ENCODE measurements at places on chromosomes 3 and 15.

DNA sequence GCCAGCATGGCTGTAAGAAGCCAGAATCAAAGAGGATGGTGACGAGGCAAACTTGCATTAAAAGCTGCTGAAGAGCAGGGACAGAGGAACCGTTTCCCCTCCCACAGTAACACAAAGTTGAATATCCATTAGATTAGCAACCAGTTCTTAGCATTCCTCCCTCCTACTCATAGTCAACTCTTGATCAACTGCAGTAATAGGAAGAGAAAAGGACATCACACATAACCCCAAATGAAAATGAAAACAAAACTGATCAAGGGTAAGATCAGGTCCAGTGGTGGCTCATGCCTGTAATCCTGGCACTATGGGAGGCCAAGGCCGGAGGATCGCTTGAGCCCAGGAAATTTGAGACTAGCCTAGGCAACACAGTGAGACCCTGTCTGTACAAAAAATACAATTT is 165.2 kb downstream of the GREM1 start:
- no peaks in the 10 kb centered on the region for H3K36me3 ChIP-seq
- no peaks in the 10 kb centered on the region for H3K4me1 ChIP-seq
- H3K27ac ChIP-seq, result no peak overlapping the region
- H3K27me3 ChIP-seq, result no peaks in the 10 kb centered on the region
- DNase-seq, result no peak

- no peak overlapping the region for H3K27ac ChIP-seq
- H3K27me3 ChIP-seq, result no peaks in the 10 kb centered on the region
- H3K4me1 ChIP-seq, result peaks cover 34% of the 10 kb centered on the region
- no peak for DNase-seq
These were observed 77.2 kb upstream of the ACKR4 start for GRCh38 chr3:132519914-132520313.

DNA sequence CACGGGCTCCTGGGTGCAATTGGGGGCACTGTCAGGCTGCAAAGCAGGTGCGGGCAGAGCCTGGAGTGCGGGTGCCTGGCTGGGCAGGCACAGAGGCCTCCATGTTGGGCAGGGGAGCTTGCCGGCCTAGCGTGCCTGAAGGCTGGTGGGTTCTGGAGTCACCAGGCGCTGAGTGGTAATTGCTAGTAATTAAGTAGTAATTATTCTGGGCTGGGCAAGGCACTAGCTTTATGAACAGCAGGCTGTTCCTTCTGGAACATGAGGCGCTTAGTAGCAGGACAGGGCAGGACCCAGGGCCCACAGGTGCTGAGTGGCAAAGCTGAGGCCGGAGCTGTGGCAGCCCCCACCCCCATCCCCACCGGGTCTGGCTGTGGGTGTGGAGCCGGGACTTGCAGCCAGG is 25.3 kb downstream of the PLXNA1 start:
- H3K4me1 ChIP-seq, result no peaks in the 10 kb centered on the region
- H3K36me3 ChIP-seq, result peaks cover under 1% of the 10 kb centered on the region
- no peak overlapping the region for H3K27ac ChIP-seq
- no peaks in the 10 kb centered on the region for H3K27me3 ChIP-seq

- no peak for DNase-seq
- no peak overlapping the region for H3K4me3 ChIP-seq
- peaks cover 8% of the 10 kb centered on the region for H3K4me1 ChIP-seq
- no peaks in the 10 kb centered on the region for H3K27me3 ChIP-seq
- H3K27ac ChIP-seq, result no peak overlapping the region
These were observed 118.8 kb upstream of the DAZL start for GRCh38 chr3:16723978-16724377.

GRCh38 chr3:140432229-140432669 is 245.6 kb upstream of the TRIM42 start:
- H3K4me3 ChIP-seq, result no peak overlapping the region
- no peak for DNase-seq
- peaks cover 5% of the 10 kb centered on the region for H3K27me3 ChIP-seq
- no peaks in the 10 kb centered on the region for H3K4me1 ChIP-seq
- no peak overlapping the region for H3K27ac ChIP-seq

GRCh38 chr15:69298697-69299441 is at the start of gene PAQR5:
PAQR5 (plus strand) TSS chr15:69298912; CDS start chr15:69360081, 61,169 bp downstream.
- no peaks in the 10 kb centered on the region for H3K36me3 ChIP-seq
- peaks cover 2% of the 10 kb centered on the region for H3K4me1 ChIP-seq
- peaks cover 58% of the 10 kb centered on the region for H3K27me3 ChIP-seq
- H3K4me3 ChIP-seq, result peak within 1 kb of the TSS; percentile 54

DNA sequence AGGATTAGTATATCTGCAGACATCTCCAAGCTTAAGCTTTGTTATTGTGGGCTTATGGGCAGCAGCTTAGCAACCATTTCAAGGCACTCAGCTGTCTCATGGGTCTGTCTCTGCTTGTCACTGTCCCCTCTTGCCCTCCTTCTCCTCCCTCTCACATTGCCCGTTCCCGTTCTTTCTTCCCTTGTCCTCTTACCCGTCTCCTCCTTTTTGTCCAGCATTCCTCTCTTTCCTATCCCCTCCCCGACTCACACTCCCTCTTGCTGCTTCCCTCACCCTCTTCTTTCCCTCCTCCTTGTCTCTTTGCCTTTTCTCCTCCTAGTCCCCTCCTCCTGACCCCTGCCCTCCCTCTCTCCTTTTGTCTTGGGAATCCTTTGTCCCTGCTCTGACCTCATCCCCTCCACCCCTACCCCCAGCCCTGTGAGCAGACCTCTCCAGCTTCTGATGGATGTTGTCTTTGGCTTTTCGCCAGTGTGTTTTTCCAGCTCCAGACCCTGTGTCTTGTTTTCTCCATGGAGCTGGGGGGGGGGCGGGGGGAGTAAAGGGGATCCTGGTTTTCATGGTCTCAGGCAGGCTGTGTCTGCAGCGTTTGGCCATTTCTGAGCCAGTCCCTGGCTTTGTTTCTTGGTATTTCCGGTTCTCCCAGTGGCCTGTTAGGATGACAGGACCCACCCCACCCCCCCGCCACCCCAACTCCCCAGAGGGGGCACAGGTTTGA is 47.9 kb upstream of the TRAK1 start:
- no peak overlapping the region for H3K27ac ChIP-seq
- DNase-seq, result no peak
- peaks cover 47% of the 10 kb centered on the region for H3K4me1 ChIP-seq

DNA sequence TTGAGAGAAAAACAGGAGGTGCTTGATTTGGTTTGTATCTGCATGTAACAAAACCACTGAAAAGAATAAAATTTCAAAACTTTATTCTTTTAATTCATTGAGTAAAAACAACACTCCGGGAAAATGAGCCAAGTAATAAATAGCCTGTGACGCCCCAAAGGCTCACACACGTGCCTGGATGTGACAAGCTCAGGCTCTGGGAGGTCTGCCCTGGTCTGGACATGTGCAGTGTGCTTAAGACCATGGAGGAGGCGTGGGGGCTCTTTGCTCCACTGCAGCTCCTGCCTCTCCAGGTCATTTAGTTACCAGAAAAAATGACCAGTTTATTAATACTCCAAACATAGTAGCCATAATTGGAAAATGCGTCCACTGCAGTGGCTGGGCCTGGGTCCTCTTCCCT is 8.6 kb upstream of the NME9 start:
- no peak for DNase-seq
- no peak overlapping the region for H3K27ac ChIP-seq
- no peaks in the 10 kb centered on the region for H3K36me3 ChIP-seq

DNA sequence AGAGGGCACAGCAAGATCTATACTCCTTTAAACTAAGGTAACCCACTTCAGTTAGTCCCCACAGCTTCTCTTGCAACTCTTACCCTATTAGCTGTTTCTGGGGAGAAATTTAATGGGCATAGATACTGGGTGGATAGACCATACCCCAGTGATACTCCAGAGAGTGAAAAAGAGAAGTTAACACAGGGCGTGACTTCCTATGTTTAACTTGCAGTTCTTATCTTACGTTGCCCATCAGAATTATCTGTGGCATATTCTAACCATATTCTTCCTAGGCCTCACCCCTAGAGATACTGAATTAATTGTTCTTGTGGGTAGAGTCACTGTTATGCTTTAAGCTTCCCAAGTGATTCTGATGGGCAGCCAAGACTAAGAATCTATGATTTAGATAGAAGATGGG is 485.4 kb upstream of the TPRG1 start:
- H3K27ac ChIP-seq, result no peak overlapping the region
- no peaks in the 10 kb centered on the region for H3K27me3 ChIP-seq
- DNase-seq, result no peak
- peaks cover 62% of the 10 kb centered on the region for H3K4me1 ChIP-seq

DNA sequence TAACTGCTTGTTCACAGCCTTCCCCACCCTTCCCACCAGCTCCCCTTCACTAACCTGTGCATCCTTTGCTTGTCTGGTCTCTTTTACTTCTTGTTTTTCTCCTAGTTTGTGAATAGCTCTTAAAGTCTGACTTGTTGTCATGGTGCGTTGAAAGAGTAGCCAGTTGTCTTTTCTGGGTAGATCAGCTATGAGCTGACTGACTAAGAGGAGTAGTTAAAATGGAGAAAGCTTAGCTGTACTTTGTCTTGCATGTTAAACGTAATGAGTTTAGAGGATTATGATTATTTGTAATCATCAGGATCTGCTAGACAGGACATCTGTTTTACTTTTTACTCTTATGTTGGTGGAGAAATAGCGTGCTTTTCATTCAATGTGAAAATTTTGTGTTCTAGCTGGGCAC is 35.9 kb downstream of the ATP2C1 start:
- DNase-seq, result no peak
- H3K27ac ChIP-seq, result peak overlapping the region; percentile 1
- H3K27me3 ChIP-seq, result no peaks in the 10 kb centered on the region

- no peaks in the 10 kb centered on the region for H3K27me3 ChIP-seq
- H3K4me1 ChIP-seq, result peaks cover 19% of the 10 kb centered on the region
- no peak for DNase-seq
- no peak overlapping the region for H3K4me3 ChIP-seq
- peaks cover 19% of the 10 kb centered on the region for H3K36me3 ChIP-seq
- H3K27ac ChIP-seq, result no peak overlapping the region
These were observed 31.2 kb downstream of the RAB11A start for GRCh38 chr15:65900488-65900887.

GRCh38 chr15:58748040-58748851 is 1.3 kb downstream of the ADAM10 start:
- no peaks in the 10 kb centered on the region for H3K27me3 ChIP-seq
- DNase-seq, result peak; percentile 31
- peaks cover 9% of the 10 kb centered on the region for H3K36me3 ChIP-seq
- H3K27ac ChIP-seq, result peak overlapping the region; percentile 82
- peaks cover 46% of the 10 kb centered on the region for H3K4me1 ChIP-seq

DNA sequence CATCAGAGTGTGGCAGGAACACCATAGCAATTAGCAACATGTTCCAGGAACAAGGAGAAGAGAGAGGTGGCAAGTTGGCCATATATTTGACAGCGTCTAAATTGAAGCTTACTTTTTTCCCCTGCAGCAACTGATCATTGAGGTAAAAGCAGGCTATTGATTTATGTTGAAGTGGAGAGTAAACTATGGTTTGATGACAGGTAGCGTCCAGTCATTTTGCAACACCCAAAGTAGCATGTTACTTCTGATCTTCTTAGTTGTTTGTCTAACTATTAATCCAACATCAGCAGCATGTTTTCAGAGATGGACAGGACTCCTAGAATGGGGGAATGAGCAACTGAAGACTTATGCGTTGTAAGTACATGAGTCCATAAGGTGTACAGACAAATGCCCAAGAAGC is 225.8 kb downstream of the ZPLD1 start:
- H3K4me3 ChIP-seq, result no peak overlapping the region
- H3K27ac ChIP-seq, result no peak overlapping the region
- no peak for DNase-seq
- H3K36me3 ChIP-seq, result no peaks in the 10 kb centered on the region
- H3K27me3 ChIP-seq, result peaks cover 2% of the 10 kb centered on the region

GRCh38 chr3:138326866-138327595 is 2.6 kb downstream of the NME9 start:
- H3K27me3 ChIP-seq, result peaks cover 5% of the 10 kb centered on the region
- H3K27ac ChIP-seq, result no peak overlapping the region
- DNase-seq, result no peak
- no peak overlapping the region for H3K4me3 ChIP-seq
- H3K4me1 ChIP-seq, result peaks cover 40% of the 10 kb centered on the region

Data from activated naive CD8-positive, alpha-beta T cell treated with anti-CD3 and anti-CD28 coated beads, Interleukin-2, amount 50 U/mL, for 24 hours (primary cell).